Central memory CD4-positive, alpha-beta T cell (primary cell): ENCODE measurements at places on chromosomes 5 and 9.

GRCh38 chr9:38183994-38184568 lies 115.1 kb upstream of the SHB start:
- DNase-seq = no peak

DNA sequence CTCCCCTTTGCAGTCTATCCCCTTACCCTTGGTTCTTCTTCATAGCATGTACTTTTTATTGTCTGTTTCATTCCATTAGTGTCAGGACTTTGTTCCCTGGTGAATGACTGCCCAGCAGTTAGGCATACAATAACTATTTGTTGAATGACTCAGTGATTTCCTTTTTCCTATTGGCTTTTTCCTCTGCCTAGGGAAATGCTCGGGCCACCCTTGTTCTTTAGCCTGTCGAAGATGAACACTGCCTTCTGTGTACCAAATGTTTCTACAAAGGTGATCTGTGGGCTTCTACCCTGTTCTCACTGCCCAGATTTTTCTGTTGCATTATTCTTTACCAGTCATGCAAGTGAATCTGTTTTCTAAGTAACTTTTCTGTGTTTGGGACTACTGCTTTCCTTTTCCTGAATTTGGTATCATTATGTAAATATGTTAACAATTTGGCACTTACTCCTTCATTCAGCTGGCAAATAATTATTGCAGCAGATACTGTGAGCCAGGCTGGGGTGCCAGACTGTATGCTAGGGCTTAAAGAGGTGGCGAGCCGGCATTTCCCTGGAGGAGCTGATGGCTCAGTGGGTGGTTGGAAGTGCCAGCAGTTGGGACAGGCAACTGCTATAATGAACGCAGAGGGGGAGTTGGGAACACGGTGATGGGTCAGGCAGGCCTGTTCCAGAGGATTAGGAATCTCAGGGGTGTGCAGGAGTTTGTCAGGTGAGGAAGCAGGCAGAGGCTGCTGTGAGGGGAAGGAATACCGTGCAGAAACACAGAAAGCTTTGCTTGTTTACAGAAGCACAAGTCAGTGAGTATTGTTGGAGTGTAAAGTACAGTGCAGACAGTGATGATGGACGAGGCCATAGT lies 30.6 kb downstream of the KDM4C start:
- DNase-seq = no peak

GRCh38 chr9:5767968-5768932 lies 64.7 kb downstream of the ERMP1 start:
- no peak for DNase-seq

DNA sequence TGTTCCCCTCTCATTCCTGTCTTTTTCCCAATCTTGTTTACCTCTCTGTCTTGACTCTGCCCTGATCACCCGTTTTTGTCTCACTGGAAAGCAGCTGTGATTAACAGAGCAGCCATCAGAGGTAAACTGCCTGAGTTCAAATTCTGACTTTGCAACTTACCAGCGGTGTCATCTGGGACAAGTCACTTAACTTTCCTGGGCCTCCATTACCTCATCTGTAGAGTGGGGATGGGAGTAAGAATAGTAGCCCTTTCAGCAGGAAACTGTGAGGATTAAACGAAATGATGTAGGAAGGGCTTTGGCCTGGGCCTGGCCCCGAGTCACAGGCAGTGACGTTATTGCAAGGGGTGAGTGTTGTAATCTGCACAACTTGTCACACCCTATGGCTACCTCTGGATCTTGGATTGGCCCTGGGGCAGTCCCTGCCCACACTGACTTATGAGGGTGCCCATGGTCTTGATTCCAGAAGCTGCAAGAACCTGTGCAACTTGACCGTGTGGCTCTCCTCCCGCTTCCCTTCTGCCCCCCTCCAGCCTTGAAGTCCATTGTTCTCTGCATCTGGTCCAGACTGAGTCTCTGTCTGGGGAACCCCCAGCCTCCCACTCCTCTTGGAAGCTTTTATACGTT lies 657 bp upstream of the PCDH12 start:
- DNase-seq = no peak

DNA sequence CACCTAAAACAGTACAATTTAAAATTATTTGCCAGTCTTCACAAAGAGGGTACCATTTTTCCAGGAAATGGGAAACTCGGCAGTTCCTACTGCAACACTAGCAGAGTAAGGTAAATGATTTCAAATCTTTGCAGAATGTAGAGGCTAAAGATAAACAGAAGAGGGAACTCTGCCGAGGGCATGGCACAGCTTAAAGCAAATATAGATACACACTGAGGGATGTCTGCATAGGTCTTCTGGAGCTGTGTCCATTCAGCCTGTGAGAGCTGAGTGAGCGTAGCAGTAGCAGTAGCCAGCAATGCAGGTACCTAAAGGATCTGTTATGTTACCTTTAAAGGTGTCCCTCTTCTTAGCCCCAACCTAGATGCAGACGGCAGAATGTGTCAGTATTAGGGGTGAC lies 17.5 kb downstream of the CDKL3 start:
- DNase-seq = no peak

DNA sequence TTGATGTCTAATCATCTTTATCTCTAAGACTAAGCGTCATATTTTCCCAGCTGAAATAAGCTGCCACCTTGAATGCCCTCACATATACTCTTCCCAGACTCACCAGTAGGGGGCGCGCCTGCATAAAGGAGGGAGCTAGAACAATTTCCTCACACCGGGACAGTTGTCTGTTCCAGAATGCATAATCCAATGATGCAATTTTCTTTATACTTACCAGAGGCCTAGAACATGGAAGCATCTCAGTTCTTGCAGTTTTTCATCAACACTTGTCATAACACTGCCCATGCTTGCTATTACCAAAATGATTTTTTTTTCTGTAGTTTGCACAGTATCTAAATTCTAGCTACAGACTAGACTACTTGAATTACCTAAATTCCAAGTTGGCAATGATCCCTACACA lies 203.9 kb downstream of the FRMD3 start:
- DNase-seq = peak; percentile 37

GRCh38 chr5:40571729-40572128 lies 108.0 kb upstream of the PTGER4 start:
- no peak for DNase-seq

- no peak for DNase-seq
Observed at GRCh38 chr5:11792621-11793020, 111.6 kb downstream of the CTNND2 start.

DNA sequence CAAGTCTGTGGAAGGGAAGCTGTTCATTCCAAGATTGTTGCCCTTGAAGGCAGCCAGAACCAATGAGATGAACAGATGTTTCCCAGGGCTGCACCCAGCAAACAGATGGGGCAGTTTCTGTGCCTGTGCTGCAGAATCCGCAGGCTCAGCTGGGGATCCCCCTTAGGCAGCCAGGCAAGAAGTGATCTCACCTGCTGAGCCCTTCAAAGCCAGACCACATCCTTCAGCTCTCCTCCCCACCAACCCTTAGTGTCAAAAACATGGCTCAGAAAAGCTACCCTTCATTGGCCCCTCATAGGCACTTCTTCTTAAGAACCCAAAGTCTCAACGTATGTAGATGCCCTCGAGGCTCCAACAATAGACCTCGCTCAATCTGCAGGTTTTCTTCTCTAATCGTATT lies 626.7 kb downstream of the CCDC171 start:
- no peak for DNase-seq

- no peak for DNase-seq
Observed at GRCh38 chr5:140318792-140319191, 15.9 kb upstream of the PFDN1 start.

DNA sequence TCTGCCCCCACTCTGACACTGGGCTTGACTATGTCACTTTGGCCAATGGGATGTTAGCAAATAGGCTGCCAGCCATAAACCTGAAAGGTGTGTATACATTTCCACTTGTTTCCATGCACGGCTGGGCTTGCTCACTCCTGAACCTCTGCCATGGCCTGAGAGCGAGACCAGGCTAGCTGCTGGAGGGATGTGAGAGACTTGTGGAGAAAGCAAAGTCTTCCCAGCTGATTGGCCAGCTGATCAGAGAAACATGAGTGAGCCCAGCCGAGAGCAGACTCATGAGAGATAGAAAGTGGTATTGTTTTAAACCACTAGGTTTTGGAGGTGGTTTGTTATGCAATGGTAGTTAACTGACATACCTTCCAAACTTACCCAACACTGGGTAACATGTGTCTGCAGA lies 13.9 kb downstream of the FAM193B start:
- DNase-seq = no peak

GRCh38 chr5:128681764-128682592 lies 143.9 kb upstream of the FBN2 start:
- no peak for DNase-seq

GRCh38 chr9:99303177-99303576 lies 81.1 kb downstream of the SEC61B start:
- DNase-seq = no peak

DNA sequence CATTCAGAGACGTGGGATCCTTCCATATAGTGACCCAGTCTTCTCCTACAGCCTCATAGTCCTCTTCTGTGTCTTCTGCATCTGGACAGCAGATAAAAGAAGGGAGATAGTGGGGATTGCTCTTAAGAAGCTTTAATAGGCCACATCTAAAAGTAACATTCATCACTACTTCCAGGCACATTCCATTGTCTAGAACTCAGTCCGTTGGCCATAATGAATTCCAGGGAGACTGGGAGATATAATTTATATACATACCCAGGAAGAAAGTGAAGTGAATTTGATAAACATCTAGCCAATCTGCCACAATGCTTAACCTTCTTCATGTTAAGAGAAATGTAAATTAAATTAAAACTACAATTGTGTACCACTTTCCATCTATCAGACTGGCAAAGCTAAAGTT lies 22.5 kb upstream of the GLIPR2 start:
- no peak for DNase-seq

DNA sequence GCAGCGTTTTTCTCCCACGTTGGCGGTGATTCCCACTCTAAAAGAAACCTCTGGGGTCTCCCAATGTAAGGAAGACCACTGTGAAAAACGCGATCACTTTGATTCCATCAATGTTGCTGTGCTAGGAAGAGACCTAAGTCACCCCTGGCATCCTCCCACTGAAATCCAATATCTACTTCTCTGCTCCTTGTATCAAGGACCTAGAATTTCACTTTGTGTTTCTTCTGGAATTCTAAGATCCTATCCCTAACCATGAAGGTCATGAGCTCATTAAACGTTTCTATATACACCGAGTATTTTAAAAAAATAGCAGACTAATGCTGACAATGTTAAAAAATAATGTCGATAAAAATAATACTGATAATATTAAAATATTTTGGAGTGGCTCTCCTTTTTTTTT lies 118.8 kb upstream of the MYO10 start:
- DNase-seq = no peak

- DNase-seq = no peak
Observed at GRCh38 chr5:115555084-115555633, 10.6 kb upstream of the FEM1C start.

DNA sequence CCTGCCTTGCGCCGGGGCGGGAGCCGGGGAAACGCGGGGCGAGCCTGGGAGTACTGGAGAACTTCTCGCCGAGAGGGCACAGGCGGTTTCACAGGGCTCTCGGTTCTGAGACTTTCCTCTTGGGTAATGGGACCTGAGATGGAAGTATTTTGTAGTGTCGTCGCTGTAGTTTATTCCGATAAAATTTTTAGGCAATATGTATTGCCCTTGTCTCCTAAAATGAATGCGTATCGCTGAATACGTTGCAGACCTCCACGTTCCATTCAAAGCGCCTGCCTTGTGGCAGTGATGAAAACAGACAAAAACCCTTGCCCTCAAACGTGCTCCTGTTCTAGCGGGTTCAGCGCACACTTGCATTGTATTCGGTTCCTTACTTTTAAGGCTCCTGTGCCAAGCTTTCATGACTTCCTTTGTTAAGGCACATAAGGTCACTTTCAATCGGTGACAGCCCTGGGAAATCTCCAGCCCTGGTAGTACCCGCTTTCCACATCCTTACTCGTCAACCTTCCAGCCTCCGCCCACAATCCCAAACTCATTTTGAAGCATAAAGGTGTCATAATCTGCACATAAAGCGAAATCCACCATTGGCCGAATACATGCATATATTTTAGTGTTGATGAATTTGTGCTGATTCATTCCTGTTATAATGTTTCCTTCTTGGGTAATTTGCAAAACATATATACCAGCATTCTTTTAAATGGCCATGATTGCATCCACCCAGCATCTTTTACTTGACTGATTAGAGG lies 694 bp downstream of the RMI1 start:
- no peak for DNase-seq

- DNase-seq = no peak
Observed at GRCh38 chr9:5441043-5441442, 3.3 kb upstream of the PLGRKT start.

- no peak for DNase-seq
Observed at GRCh38 chr5:128764601-128765310, 200.5 kb upstream of the SLC27A6 start.

- no peak for DNase-seq
Observed at GRCh38 chr5:14081791-14082190, 61.4 kb upstream of the TRIO start.

DNA sequence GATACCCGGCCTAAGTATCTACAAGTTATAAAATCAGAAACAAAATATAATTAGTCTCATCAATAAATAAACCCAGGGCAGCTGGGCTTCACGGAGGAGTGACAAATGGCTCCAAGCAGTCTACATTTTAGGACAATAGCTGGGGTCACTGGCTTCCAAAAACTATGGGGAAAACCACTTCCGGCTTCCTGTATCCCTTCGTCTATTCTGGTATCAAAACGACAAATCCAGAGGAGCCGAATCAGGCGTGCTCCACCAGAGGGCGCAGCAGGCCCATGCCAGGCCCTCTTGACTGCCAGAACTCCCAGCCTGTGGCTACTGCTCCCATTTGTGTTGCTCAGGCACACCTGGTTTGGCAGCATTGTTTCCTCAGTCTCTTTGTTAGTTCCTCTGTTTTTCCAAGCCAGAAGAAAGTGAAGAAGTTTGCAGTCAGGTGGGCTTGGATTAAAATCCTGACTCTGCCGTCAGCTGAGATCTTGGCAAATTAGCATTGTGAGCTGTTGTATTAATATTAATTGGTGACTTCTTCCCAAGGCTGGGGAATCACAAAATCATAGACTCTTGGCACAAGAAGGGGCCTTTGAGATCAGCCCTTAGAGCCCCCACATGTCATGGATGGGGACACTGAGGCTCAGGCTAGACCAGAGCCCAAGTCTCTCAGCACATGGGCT lies 11.6 kb upstream of the RAB14 start:
- peak; percentile 38 for DNase-seq

- no peak for DNase-seq
Observed at GRCh38 chr9:73441890-73442818, 290.5 kb downstream of the ANXA1 start.

GRCh38 chr9:24413651-24414050 lies 132.0 kb downstream of the IZUMO3 start:
- DNase-seq = no peak

DNA sequence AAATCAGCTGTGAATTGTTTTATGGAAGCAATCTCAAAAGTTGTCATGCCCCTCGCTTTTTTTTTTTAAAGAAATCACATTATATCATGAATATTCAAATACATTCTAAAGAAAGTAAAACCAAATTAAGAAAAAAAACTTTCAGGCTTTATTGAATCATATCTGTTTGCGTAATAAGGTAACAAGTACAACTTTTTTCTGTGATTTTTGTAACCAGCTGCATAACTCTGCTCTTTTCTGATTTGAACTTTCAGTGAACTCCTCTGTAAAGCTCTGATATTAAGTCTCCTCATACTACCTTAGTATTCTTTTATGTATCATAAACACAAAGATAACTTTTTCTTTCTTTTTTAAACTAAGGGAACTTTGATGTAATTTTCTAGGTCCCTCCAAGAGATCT lies 65.3 kb downstream of the CWC27 start:
- no peak for DNase-seq

GRCh38 chr5:57577432-57578175 lies 95.0 kb upstream of the ACTBL2 start:
- DNase-seq = no peak
